ENCODE measurements at places on chromosomes 12 and 14. TPM values are rescaled to one million over a fixed set of nuclear protein-coding genes. Genes with fewer than 3 reads are reported as not detected.

- no peak for DNase-seq
Observed at GRCh38 chr12:48693572-48693971, 11.5 kb upstream of the KANSL2 start.

DNA sequence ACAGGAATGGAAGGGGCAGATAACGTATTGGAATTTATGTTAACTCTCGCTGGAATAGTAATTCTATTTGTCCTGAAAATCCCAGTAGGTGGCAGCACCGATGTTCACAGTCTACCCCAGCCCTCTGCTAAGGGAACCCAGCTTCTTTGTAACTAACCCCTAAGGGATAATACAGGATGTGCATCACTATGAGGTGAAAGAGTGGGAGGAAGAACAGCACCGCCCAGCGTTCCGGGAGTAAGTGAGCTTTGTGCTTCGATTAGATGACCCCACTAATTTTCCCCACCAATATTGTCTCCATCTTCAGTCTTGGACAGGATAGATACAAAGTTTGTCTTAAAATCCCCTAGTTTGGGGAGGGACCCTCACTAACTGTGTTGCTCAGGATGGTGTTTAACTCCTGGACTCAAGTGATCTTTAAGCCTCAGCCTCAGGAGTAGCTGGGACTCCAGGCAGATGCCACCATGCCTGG, 2.7 kb downstream of the SLC2A3 start:
- DNase-seq, result peak; percentile 98

PLEKHG7 gene
- 0.35 TPM for polyA plus RNA-seq

- DNase-seq, result no peak
Observed at GRCh38 chr14:101857226-101857625, 95.7 kb downstream of the PPP2R5C start.

RBP5 gene
- polyA plus RNA-seq, result 3.0 TPM

DNA sequence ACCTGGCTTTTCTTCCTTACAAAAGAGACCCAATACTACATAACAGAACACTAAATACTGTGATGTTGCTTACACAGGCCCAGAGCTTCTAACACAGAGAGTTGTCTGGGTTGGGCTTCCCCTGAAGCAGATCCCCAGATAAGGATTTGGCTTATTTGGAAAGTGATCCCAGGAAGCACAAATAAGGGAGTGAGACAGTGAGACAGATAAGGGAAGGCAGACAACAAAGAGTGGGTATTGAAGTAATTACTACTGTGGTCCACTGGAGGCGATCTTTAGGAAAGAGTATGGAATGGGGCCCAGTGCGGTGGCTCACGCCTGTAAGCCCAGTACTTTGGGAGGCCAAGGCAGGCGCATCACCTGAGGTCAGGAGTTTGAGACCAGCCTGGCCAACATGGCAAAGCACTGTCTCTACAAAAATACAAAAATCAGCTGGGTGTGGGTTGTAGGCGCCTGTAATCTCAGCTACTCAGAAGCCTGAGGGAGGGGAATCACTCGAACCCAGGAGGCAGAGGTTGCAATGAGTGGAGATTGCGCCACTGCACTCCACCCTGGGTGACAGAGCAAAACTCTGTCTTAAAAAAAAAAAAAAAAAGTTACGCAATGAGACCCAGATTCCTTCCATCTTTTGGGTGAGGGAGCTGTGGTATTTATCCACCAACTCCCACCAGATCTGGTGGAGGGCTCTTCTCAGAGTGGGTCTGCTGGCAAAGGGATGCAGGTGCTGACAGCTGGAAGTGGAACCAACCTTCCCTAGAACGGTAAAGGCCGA, 10.2 kb upstream of the C12orf43 start:
- DNase-seq, result no peak

DNA sequence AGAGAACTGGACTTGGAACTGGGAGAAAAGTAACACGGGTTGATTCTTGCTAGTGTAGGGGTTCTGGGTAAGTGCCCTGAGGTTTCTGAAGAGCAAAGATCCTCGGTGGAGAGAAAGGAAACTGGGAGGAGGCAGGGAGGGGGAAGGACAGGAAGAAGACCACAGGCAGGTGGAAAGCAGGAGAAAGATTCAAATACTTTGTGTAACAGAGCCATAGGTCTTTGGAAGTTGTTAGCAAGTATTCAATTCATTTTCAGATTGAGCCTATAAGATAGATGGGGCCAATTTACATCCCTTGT, 1.3 kb downstream of the PNP start:
- DNase-seq, result no peak

PDZRN4 gene
- 3.1 TPM for polyA plus RNA-seq

DNA sequence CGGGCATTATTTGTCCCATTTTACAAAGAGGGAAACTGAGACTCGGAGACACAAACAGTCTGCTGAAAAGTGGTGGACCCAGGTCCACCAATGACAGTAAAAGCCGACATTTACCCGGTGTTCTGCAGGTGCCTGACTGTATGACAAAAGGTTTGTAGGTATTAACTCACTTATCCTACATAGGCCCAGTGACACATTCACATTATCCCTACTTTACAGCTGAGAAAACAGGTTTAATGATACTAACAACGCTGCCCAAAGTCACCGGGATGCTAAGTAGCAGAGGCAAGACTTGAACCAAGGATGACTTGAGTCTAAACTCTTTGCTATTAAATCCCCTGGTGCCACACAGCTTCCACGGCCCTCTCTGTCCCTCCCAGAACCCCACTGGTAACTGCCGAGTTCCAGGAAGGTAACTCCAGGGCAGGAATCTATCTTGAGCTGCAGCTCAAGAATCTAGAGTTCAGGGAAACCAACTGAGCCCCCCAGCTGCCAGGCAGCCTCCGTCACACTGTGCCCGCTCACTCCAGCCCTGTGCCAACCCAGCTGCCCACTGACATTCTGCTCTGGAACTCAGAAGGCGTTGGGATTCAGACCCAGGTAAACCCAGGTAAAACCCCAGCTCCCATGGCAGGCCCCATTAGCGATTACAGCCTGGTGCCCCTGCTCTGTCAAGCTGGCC, 33.7 kb downstream of the SYNE3 start:
- DNase-seq, result no peak

GRCh38 chr12:22366181-22366580, 31.7 kb upstream of the ST8SIA1 start:
- no peak for DNase-seq

- DNase-seq, result peak; percentile 80
Observed at GRCh38 chr12:121326996-121327674, 25.1 kb downstream of the ANAPC5 start.

Measured in muscle of leg (tissue), 16 donors.